ENCODE measurements at places on chromosomes 2 and 18.

GRCh38 chr18:10141559-10141958 lies 227.7 kb downstream of the VAPA start:
- DNase-seq, result no peak

DNA sequence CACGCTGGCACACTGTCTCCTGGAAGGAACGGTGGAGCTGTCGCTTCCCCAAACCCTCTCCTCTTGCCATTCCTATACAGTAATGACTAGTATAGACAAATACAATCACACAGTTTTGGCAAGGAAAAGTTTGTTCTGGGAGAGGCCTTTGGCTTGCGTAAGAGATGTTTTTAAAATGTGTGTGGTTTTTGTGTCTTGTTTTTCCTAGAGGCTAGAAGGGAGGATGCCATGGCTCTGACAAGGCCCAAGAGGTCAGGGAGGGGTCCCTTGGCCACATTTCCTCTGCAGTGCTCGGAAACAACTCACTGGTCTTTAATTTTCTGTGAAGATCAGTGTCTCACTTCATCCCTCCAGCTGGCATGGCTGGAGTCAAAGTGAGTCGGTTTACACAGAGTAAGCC lies 195.9 kb downstream of the SH3RF3 start:
- DNase-seq, result no peak

GRCh38 chr2:218998414-218999002 lies 5.3 kb upstream of the CRYBA2 start:
- DNase-seq, result no peak

- DNase-seq, result peak; percentile 70
These were observed 11.4 kb downstream of the SNED1 start for GRCh38 chr2:241009601-241010530.

DNA sequence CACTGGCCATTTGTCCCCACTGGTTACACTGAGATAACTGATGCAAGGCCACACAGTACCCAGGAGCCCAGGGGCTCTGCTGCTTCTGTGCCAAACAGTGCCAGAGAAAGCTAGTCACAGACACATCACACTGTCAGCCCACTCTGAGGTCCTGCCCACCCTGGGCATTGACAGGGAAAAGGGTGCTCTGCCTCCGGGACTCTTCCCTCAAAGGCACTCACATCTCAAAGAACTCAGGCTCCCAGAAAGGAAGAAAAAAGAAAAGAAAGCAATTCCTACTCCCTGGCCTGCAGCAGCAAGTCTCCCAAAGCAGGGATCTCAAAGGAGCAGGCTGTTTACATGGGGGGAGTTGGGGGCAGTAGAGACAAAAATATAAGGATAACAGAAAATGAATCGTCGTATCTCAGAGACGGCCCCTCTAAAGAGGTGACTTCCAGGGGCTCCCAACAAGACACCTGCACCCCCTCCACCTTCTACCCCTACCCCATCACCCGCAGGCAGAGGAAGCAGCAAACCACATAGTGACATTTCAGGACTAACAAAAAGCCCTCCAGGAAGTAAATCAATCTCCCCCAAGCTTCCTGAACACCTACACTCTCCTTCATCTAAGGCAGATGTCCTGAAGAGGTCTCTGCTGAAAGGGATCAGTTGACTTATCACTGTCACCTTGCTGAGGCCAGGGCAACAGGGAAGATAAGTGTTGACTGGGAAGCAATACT lies 247.6 kb downstream of the TNS1 start:
- no peak for DNase-seq

DNA sequence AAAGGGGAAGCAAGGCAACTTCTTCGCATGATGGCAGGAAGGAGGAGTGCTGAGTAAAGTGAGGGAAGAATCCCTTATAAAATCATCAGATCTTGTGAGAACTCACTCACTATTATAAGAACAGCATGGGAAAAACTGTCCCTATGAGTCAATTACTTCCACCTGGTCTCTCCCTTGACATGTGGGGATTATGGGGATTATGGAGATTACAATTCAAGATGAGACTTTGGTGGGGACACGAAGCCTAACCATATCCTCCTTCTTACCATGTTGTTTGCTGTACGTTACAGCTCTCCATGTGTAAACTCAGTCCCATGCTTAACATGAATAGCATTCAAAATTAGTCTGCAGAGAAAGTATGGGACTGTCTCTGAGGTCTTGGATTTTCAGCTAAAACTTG lies 1096.8 kb upstream of the ACVR2A start:
- DNase-seq, result no peak

DNA sequence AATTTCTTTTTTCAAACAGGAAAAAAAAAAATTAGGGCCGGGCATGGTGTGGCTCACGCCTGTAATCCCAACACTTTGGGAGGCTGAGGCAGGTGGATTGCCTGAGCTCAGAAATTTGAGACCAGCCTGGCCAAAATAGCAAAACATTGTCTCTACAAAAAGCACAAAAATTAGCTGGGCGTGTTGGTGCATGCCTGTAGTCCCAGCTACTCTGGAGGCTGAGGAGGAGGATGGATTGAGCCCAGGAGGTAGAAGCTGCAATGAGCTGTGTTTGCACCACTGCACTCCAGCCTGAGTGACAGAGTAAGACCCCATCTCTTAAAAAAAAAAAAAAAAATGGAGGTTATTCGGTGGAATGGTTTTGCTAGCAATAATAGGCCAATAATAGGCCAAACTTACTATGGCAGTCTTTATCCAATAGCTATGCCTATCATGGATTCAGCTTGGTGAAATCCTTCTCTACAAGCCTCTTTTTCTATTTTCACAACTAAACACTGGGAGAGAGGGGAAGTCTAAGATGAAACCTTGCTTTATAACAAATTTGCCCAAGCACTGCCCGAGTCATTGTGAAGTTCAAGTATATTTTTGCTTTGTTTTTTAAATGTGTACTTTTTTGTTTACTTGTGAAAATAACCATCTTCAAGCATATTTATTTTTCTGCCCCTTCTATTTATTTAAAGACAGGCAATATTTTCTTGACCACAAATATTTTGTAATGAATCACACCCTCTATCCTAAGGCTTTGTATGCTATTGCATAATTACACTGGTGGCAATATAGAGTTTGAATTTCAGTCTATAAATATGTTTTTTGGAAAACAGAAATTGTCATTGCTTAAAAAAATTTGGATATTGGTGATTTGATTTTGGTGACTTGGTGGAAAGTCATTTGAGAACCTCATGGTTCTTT lies 20.0 kb upstream of the KYNU start:
- DNase-seq, result no peak

DNA sequence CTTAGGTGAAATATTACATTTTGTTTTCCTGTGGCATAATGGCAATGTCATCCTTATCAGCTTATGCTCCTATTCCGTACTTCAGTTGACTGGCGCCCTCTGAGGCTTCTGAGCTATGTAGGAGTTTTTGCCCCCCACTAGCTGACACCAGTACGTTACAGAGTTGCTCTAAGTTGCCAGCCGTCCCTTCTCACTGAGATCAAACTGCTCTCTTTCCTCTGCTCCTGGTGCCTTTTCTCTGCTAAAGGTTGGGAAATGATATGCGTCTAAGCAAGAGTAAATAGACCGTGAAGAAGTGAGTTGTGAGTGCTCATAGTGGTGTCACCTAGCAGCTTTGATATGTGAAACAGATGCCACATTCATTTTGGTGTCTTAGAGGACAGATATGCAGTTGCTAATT lies 99.2 kb downstream of the RAPGEF4 start:
- DNase-seq, result no peak
